Cardiac fibroblast (primary cell): ENCODE measurements at places on chromosomes 11 and 22.
A peak's percentile ranks its signal among the peaks of the same experiment; 100 is the strongest.

DNA sequence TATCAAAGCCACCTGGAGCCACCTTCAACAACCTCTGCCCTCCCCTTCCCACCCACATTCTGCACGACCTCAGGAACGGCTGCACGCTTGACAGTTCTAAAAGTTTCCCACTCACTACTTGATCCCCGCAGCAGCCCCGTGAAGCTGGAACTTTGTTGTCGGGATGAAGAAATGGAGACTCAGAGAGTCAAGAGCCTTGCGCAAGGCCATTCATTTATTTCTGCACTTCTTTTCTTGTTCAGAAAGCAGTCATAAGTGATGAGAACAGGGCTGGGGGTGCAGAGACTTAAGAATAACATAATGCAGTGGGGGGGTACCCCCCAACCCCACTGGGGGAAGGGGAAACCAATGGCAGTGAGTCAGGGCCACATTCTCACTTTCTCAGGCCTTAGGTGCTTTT lies 2.2 kb upstream of the ZFTA start:
- DNase-seq, result no peak

DNA sequence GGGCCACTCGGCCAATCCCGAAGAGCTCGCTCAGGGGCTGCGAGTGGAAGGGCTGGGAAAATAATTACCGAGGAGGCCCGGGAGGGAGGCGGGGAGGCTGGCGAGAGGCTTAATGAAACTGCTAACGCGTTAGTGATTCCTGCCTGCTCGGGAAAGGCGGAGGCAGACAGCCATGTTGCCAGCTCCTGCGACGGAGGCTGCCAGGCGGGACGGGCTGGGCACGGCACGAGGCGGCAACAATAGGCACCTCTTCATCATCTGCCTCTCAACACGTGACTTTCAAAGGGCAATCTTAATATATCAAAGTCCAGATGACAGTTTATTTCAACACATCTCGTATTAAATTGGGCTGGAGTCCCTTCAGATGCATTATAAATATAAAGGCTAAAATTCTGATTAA lies 68.0 kb upstream of the TCF20 start:
- DNase-seq, result no peak

DNA sequence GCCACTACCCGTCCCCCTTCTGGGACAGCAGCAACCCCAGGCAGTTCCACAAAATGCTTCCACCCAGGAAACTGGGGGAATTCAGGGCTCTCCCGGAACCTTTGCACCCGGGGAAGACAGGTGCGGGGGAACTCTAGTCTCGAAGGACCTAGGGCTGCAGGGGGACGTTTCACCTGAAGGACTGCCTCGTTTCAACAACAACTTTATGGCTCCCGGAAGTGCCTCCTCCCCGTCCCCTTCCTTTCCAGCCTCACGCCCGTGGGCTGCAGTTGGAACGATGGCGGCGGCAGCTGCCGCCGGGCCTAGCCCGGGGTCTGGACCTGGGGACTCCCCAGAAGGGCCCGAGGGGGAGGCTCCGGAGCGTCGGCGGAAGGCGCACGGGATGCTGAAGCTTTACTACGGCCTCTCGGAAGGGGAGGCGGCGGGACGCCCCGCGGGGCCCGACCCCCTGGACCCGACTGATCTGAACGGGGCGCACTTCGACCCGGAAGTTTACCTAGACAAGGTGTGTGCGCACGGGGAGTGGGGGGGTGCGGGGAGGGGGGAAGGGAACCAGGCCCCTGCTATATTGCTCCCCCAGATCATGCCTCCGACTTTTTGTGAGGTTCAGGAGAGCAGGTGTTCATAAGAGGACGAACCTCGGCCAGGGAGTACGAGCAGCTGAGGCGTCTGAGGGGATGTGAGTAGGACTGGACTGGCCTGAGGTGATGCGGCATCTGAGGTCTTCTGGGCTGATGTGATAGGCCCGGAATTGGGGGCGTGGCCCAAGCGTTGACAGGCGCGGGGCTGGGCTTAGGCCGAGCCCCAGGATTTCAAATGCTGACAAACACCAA lies at the start of gene VPS51:
VPS51 (plus strand) TSS at position 241 of the 833 bp plus-strand sequence; CDS start at position 278, 37 bp downstream.
- DNase-seq, result peak; percentile 91

- DNase-seq, result no peak
Measured at GRCh38 chr11:131925829-131926228, 555.4 kb downstream of the NTM start.

- DNase-seq, result no peak
Measured at GRCh38 chr11:44733877-44734276, 7.1 kb downstream of the TSPAN18 start.

DNA sequence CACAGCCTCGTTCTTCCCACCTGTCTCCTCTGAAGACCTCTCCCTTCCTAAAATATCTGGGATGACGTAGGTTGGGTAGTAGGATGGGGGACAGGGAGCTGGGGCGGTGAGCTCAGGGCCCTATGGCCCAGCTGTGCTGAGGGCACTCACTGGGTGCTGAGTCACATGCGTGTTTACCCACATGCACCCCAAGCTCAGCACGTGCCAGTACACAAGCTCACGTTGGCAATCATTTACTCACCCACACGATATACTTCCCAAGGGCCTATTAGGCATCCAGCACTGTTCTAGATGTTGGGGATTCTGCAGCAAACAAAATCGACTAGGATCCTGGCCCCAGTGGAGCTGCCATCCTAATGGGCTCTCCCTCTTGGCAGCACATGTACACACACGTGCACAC lies 28.7 kb downstream of the ARAP1 start:
- DNase-seq, result no peak

DNA sequence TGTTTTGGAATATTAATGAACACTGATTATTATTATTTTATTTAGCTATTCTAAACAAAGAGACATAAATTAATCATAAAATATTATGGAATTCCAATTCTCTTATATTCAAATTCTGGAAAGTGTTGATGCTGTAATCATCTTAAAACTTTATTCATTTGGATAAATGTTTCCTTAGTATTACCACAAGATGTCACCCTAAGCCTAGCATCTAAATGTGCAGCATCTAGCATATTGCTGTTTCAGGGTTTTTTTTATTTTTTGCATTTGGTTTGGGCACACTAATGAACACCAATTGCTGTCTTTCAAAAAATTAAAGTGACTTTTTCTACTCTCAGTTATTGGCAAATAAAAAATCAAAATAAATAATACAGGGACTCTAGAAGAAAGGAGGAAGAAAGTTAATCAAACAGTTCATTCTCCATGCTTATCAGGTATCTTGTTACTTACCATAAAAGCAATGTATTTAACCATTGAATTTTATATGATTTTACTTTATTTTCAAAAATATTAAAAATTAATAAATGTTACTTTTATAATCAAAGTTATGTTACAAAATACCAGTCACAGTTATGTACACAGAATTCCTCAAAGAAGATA lies 31.8 kb downstream of the DLG2 start:
- DNase-seq, result peak; percentile 71

- peak; percentile 89 for DNase-seq
Measured at GRCh38 chr11:65471447-65471891, 27.4 kb upstream of the MALAT1 start.

DNA sequence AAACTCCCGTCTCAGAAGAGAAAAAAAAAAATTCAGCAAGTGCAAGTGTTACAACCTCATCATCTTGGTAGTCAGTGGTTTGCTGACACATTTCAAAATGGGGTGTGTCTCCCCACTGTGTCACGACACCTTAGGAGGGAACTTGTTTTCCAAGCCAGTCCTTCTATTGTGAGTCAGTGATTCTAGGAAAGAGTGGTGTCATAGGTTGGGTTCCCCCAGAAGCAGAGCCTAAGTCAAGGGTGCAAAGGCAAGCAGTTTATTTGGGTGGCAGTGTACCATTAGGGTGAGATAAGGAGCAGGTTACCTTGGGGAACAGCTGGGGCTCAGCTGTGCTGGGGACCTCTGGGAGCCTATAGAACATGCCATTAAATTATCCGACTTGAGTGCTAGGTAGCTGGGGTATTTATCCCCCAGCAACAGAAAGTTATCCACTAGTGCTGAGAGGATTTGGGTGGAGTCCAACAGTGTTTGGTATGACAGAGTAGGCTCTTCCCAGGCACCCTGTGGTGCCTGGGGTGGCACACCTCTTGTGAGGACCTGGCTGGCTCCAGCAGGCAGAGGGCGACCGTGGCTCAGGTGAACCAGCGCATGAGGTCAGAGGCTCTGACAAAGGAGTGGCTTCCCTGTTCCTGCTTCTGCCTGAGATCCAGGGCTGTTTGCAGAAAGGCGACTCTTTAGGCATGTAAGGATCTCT lies 41.7 kb downstream of the KIAA1671 start:
- no peak for DNase-seq
